ENCODE measurements at places on chromosomes 5 and 9.

DNA sequence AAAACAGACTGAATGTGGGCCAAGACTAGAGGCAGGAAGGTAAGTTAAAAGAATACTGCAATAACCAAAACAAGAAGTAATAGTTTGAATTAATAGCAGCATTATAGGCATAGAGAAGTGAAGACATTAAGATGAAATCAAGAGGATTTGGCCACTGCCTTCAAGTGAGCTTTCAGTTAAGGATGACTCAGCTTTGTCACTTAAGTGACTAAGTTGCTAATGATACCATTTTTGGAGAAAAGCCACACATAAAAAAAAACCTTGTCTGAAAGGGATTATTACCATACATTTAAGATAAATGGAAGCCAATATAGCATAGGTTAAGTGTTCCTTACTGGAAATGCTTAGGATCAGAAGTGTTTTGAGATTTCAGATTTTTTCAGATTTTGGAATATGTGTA is 57.0 kb downstream of the ECPAS start:
- DNase-seq: no peak

- DNase-seq: no peak
Observed at GRCh38 chr9:129517006-129517405, 103.9 kb downstream of the C9orf50 start.

DNA sequence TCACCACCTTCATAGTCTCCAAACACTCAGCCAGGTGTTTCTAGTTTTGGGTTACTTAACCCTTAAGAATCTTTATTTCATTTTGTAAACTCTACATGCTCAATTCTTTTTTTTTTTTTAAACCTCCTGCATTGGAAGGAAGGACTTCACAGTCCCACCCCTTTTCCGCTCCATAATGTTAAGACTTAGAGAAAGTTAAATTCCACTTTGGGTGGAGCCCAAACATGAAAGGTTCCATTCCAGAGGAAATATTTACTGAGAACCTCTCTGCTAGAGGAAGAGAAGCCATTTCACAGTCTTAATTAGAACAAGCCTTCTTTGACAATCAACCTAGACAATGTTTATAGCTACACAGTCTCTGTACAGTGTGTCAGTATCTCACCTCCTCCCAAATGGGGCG is 312.3 kb downstream of the MLLT3 start:
- DNase-seq: no peak

GRCh38 chr5:12413585-12413984 is 509.3 kb upstream of the CTNND2 start:
- no peak for DNase-seq

DNA sequence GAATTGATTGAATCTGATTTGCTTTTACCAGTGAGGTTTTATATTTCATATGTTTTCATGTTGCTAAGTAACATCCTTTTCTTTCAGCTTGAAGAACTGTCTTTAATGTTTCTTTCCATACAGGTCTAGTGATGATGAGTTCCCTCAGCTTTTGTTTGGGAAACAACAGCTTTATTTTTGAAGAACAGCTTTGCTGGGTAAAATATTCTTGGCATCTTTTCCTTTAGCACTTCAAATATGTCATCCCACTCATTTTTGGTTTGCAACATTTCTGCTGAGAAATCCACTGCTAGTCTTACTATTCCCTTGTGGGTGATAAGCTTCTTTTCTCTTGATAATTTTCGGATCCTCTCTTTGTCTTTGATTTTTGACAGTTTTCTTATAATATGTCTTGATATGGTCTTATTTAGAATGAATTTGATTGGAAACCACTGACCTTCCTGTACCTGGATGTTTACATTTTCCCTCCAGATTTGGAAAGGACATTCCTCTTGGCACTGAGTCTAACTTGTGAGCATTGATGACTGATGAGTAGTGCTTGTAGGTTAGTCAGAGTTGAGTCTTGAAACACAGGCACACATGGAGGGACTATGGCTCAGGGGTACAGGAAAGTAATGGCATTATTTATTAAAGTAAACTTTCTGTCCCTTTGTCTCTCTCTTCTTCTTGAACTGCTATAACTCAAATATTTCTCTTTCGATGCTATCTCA is 220.3 kb downstream of the SPATA31D1 start:
- no peak for DNase-seq

- no peak for DNase-seq
Observed at GRCh38 chr9:135969064-135969683, 8.0 kb upstream of the UBAC1 start.

DNA sequence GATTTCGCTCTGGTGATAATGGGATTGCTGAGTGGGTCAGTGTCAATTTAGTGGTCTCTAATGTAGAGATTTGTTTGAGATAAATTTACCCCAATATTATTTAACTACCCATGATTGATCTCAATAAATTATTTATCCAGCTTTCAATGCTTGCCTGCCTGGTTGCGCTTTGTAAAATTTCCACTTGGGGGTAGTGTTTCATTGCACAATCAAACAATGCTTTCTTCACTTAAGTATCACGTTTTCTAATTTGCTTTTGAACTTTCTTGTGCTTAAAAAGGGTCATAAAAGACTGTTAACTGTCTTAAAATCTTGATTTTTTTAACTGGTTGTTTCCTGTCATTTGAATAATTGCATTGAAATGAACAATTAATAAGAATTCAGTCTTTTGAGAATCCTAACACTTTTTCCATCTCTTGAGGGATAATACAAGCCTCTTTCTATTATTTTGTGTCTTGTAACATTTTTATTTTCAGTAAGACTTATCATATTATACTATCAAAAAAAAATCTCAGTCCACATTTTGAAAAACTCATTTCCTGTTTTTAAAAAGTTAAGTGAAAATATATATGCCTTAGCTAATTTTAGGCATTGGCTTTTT is 18.7 kb downstream of the HSD17B4 start:
- peak; percentile 45 for DNase-seq

DNA sequence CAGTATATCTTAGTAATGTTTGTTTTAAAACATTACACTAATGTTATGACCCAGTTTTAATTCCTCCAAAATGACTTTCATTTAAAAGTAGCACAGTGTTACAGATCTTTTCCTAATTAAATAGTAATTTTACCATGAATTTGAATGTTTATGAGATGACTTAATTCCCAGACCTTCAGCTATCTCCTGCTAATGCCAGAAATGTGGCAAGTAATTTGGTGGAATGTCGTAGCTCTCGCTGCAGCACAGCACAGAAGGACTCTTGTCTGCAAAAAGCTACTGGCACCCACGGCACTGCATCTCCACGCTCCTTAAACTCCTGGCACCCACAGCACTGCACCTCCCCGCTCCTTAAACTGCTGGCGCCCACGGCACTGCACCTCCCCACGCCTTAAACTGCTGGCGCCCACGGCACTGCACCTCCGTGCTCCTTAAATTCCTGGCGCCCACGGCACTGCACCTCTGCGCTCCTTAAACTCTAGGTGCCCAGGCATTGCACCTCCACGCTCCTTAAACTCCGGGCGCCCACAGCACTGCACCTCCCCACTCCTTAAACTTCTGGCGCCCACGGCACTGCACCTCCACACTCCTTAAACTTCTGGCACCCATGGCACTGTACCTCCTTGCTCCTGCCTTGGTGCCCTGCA is 163.1 kb downstream of the CDK5RAP2 start:
- DNase-seq: no peak

GRCh38 chr5:37396352-37396751 is 17.2 kb downstream of the WDR70 start:
- no peak for DNase-seq

- peak; percentile 54 for DNase-seq
Observed at GRCh38 chr9:90037146-90037797, 432.5 kb downstream of the GADD45G start.

- peak; percentile 34 for DNase-seq
Observed at GRCh38 chr5:76691467-76692273, 24.3 kb upstream of the F2R start.

DNA sequence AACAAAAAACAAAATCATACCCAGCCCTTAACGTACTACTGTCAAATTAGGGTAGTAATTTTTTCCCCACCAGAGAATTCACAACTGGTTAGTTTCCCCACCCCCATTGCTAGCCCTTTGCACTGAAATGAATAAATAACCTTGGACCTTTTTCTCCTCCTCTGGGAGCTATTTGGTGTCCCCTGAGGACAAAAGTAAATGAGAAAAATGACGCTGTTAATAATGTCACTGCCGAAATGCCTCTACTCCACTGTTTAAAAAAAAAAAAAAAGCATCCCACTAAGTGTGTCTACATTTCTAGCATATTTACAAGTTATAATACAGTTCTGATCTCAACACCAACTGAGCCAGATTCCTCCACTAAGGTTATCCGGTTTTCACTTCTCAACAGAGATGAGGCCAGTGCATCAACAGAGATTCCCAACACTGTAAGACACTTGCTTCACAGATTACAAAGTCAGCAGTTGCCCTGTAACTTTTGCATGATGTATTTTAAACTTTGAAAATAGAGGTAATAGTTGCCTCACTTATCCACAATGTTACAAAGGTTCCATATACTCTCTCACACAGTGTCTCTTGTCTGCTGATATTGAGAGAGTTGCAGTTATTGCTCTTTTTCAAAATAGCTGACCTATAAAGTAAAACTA is 5.1 kb upstream of the NFIB start:
- peak; percentile 56 for DNase-seq

DNA sequence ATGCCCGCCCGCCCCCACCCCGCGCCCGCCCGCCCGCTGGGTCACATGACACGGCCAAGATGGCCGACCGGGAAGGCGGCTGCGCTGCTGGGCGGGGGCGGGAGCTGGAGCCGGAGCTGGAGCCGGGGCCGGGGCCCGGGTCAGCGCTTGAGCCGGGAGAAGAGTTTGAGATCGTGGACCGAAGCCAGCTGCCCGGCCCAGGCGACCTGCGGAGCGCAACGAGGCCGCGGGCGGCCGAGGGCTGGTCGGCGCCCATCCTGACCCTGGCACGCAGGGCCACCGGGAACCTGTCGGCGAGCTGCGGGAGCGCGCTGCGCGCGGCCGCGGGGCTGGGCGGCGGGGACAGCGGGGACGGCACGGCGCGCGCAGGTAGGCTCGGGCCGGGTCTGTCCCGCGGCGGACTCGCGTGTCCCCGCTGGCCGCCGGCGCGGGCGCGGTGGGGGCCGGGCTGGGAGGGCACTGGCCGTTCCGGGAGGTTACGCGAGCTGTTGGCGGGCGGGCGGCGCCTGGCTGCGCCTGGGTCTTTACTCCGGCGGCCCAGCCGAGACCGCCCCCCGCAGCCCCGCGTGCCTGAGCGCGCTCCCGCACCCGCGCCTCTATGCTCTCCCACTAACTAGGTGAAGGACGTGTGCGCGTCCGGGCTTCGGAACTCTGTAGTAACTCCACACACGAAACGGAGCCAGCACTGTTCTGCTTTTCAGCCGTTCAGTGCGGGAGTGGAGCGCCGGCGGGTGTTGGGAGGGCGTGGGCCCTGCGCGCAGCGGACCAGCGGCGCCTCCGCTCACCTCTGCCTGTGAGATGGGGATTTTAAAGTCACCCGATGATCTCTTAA is at the start of gene RUFY1:
RUFY1 (plus strand) TSS at position 44 of the 832 bp plus-strand sequence; CDS start at position 60, 16 bp downstream.
- peak; percentile 91 for DNase-seq

DNA sequence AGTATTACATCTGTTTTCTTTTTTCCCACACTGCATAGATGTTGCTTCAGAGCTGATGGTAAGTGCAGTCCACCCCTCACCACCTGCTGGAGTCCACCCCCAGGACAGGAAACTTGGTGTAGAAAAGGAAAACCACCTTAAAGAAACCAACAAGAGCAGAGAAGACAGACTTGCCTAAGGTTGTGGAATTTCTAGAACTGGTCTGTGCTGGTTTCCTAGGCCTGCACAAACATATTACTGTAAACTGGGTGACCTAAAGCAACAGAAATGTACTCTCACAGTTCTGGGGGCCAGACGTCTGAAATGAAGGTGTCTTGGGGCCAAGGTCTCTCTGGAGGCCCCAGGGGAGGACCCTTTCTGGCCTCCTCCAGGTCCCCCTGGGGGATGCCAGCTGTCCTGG is 293.4 kb upstream of the IRX1 start:
- no peak for DNase-seq

- peak; percentile 33 for DNase-seq
Observed at GRCh38 chr5:171736976-171737891, 48.4 kb upstream of the SMIM23 start.

- DNase-seq: no peak
Observed at GRCh38 chr5:92508271-92508670, 1072.7 kb downstream of the NR2F1-AS1 start.
